Hair follicular keratinocyte (primary cell): ENCODE measurements at places on chromosomes 6 and 20. TPM values are rescaled to one million over a fixed set of nuclear protein-coding genes. Genes with fewer than 3 reads are reported as not detected.

LINC00237 gene
- not detected in 2 replicates for total RNA-seq

BPIFA1 gene
- not detected in 2 replicates for total RNA-seq

SIRPG gene
- total RNA-seq, result not detected in 2 replicates

TRIM15 gene
- not detected in 2 replicates for total RNA-seq

NNAT gene
- total RNA-seq, result 0.30 TPM in 1 of 2 replicates, not detected in the other

ANGPT4 gene
- not detected in 2 replicates for total RNA-seq
